T follicular helper cell (primary cell): ENCODE measurements at places on chromosomes 13 and 19.

DNA sequence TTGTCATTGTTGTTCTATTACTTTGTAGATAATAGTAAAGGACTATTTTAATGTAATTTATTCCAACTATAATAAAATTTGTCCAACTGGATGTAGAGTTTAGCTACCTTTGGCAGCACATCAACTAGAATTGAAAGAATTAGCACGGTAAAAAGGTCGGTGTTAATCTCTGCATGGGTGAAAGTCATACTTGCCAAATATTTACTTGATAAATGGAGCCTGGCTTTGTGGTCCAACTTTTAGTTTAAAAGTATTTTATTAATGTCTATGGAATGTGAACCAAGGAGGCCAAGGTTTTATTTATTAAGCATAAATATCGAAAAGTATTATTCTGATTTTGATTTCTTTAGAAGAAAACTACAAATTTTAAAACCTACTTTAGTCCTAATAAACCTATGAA, 1389.0 kb downstream of the PCDH9 start:
- DNase-seq: no peak

DNA sequence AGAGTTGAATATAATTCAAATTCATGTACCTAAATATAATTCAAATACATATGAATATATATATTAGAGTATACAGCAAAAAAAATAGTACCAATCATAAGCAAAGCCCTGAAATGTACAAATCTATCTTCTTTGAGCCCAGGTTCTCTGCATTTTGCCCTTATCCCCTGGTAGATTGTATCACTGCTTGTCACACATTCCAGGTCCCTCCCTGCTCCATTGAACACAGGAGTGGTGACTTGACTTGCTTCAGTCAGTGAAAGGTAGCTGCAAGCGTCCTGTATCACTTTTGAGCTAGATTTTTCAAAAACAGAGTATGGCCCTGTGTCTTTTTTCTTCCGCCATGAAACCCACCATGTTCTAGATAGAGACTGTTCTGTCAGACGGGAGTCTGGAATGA, 369.4 kb downstream of the LIG4 start:
- no peak for DNase-seq

- no peak for DNase-seq
Observed at GRCh38 chr13:51539887-51540286, 44.4 kb upstream of the WDFY2 start.

DNA sequence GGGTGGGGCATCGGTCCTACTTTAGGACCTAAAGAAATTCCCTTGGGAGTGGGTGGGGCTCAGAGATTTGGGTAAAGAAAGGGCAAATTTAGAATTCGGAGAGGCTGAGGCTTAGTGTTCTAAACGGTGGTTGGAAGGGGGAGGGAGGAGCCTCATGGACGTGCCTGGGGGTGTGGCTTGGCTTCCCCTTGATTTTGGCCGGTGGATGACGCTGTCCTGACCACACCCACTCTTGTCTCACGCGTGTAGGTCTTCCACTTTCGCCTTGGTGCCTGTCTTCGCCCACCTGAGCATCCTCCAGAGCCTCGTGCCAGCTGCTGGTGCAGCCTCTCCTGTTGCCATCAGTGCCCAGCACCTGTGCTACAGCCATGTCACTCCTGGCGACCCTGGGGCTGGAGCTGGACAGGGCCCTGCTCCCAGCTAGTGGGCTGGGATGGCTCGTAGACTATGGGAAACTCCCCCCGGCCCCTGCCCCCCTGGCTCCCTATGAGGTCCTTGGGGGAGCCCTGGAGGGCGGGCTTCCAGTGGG, 1.2 kb upstream of the NUP62 start:
- no peak for DNase-seq

- no peak for DNase-seq
Observed at GRCh38 chr13:54949735-54950134, 1921.1 kb downstream of the OLFM4 start.

GRCh38 chr13:112434937-112435523, 58.9 kb downstream of the SPACA7 start:
- DNase-seq: no peak

- no peak for DNase-seq
Observed at GRCh38 chr19:18800079-18800478, 9.0 kb upstream of the COMP start.

DNA sequence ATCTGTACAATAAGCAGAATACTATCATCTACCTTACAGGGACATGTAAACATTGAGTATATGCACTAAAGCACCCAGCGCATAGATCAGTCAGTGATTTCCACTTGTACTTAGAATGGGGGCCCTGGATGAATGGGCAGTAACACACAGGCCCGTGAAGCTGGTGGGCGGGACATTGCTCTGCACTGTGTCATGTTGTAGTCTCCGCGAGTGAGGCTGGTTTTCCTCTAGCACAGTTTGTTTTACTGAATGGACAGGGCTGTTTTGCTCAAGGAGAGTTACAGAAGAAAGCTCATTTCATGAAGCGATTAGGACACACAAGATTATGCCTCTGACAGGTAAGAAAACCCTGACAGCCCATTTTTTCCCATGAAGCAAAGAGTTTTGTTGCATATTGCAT, 86.4 kb upstream of the SOX21 start:
- no peak for DNase-seq

DNA sequence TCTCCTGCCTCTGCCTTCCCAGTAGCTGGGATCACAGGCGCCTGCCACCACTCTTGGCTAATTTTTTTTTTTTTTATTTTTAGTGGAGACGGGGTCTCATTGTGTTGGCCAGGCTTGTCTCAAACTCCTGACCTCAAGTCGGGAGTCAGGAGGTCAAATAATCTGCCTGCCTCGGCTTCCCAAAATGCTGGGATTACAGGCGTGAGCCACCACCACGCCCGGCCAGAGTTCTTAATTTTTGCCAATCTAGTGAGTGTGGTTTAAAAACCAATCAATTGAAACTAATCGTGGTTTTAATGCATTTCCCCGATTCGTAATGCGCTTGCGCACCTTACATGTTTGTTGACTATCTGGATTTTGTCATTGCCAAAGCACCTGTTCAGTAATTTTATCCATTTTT, 37.0 kb downstream of the SKA3 start:
- no peak for DNase-seq

- DNase-seq: no peak
Observed at GRCh38 chr13:103097366-103097928, 31.2 kb upstream of the SLC10A2 start.

DNA sequence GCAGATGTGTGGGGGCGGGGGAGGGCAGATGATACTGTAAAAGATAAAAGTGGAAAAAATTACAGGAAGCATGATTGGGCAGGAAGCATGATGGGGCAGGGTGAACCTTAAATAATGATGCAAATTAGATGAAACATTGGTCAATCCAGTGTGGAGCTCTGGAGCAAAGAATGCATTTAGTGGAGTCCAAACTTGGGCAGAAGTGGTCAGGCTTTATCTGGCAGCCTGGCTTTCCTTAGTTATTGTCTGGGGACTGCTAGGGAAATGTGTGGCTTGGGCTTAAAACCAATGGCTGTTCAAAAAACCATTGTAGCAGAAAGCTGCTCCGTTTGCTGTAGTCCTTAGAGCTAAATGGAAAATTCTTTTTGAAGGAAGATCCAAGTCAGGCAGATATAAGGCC, 1077.3 kb upstream of the MIR17HG start:
- no peak for DNase-seq

- no peak for DNase-seq
Observed at GRCh38 chr19:42465827-42466280, 23.1 kb upstream of the CXCL17 start.

DNA sequence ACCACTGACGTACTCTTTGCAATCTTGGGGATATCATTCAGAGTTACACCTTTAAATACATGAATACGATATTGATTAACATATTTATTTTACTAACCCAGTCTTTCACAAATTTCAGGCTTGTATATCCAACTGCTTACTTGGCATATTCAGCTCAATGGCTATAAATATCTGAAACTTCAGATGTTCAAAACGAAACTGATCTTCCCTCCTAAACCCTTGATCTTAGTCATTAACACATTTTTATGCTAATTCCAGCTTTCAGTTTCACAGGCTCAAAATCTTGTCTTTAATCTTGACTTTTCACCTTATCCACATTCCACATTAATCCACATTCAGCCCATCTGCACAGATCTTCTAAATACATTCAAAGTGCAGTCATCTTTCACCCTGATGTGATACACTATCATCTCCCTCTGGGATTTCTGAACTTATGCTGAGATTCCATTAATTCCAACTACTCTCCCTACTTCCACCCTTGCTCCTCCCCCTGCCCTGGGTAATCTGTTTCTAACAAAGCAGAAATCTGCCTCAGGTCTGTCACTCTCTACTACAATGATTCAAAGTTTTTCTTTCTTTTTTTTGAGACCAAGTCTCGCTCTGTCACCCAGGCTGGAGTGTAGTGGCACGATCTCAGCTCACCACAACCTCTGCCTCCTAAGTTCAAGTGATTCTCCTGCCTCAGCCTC, 387.2 kb downstream of the GPC5 start:
- no peak for DNase-seq

- DNase-seq: no peak
Observed at GRCh38 chr13:33322965-33323668, 37.6 kb upstream of the STARD13 start.

- no peak for DNase-seq
Observed at GRCh38 chr13:51603716-51604115, 19.5 kb downstream of the WDFY2 start.

DNA sequence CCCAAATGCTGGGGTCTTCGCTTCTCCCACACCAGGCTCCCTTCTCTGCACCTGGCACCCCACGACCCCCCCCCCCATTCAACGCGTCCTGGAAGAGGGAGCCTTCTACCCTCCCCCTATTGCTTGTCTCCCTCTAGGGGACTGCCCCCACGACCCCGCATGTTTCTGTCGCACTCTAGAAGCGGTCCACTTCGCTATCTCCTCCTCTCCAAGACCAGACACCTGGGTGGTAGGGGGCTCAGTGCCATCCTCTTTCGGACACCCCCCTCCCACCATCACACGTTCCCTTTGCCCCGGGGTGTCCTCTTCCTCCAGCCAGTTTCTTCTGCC, 1.5 kb downstream of the TGFB1 start:
- no peak for DNase-seq

- no peak for DNase-seq
Observed at GRCh38 chr13:40908546-40908945, 110.6 kb downstream of the ELF1 start.

GRCh38 chr13:41017159-41017558, 2.0 kb downstream of the ELF1 start:
- peak; percentile 13 for DNase-seq

- no peak for DNase-seq
Observed at GRCh38 chr19:19218911-19219310, 7.2 kb downstream of the NCAN start.

DNA sequence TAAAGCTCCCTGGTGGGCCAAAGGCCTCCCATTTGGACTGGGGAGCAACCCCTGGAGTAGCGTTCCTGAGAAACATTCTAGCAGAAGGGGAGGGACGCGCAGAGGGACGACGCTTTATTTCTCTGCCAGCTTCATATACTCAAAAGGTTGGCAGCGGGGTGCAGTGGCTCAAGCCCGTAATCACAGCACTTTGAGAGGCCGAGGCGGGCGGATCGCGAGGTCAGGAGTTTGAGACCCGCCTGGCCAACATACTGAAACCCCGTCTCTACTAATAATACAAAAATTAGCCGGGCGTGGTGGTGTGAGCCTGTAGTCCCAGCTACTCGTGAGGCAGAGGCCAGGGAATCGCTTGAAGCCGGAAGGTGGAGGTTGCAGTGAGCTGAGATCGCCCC, 16.8 kb downstream of the RB1 start:
- DNase-seq: no peak

- no peak for DNase-seq
Observed at GRCh38 chr13:59542303-59542702, 621.4 kb downstream of the DIAPH3 start.

GRCh38 chr19:31535691-31536460, 186.6 kb upstream of the TSHZ3 start:
- DNase-seq: no peak

GRCh38 chr13:29101409-29101808, 281.3 kb downstream of the MTUS2 start:
- no peak for DNase-seq

GRCh38 chr13:112955271-112955937, 13.6 kb upstream of the MCF2L start:
- DNase-seq: no peak

DNA sequence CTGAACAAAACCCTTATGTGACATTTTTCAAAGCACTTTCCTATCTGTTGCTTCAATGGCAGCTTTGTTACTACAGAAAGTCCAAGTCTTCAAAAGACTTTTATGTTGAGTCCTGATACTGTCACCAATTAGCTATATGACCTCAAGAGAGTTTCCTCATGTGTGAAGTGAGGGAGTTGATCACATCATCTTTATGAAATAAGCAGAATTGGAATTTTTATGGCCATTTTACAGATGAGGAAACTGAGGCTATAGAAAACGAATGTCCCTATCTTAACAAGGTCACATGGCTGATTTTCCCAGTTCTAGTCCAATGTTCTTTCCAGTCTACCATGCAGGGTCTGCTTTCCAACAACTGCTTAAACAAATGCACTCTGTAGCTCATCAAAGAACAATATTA, 2.6 kb downstream of the TNFRSF19 start:
- no peak for DNase-seq

- DNase-seq: no peak
Observed at GRCh38 chr19:18282021-18282787, 782 bp upstream of the JUND start.

GRCh38 chr13:51047434-51048165, 63.5 kb downstream of the C13orf42 start:
- DNase-seq: no peak

GRCh38 chr19:13400296-13400695, 106.0 kb downstream of the CACNA1A start:
- DNase-seq: no peak

DNA sequence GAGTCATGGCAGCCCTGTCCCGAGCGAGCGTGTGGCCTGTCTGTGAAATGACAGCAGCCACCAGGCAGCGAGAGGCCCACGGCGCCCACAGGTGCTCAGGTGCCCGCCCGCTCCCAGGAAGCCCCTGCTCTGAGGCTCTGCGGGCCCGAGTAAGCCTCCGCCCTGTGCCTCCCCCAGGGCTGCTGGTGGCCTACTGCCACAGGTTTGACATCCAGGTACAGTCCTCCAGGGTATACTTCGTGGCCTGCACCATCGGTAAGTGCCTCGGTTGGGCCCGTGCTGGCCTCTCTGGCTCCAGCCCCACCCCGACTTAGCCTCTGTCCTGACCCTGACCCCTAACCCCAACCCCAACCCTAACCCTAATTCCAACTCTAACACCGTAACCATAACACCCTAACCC, 15.0 kb upstream of the TMPRSS9 start:
- DNase-seq: no peak

- no peak for DNase-seq
Observed at GRCh38 chr19:10800488-10800887, 35.5 kb downstream of the TMED1 start.

GRCh38 chr13:33111414-33112110, 95.3 kb downstream of the KL start:
- DNase-seq: no peak
